Stimulated activated CD8-positive, alpha-beta memory T cell treated with anti-CD3 and anti-CD28 coated beads, Interleukin-4, amount 100 ng/mL, for 1 hour (primary cell): ENCODE measurements at places on chromosomes 5 and 9.

DNA sequence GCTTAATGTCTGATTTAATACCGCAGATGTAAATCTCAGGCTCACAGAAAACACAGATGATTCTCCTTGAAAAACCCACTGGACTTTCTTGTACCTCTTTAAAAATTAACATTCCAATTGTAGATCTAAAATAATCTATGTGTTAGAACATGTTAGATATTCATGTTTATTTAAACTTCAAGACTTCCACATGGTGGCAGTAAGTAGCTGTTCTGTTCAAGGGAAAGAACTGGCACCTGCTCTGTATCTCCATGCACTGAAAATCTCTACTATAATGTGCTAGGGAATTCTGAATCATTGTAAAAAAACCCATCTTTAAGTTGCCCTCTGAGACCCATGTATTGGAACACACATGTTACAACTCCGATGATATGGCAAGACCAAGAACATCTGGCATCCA lies 366.9 kb downstream of the DMRTA1 start:
- no peak for DNase-seq

GRCh38 chr9:87593359-87593980 lies 95.8 kb downstream of the DAPK1 start:
- no peak for DNase-seq

DNA sequence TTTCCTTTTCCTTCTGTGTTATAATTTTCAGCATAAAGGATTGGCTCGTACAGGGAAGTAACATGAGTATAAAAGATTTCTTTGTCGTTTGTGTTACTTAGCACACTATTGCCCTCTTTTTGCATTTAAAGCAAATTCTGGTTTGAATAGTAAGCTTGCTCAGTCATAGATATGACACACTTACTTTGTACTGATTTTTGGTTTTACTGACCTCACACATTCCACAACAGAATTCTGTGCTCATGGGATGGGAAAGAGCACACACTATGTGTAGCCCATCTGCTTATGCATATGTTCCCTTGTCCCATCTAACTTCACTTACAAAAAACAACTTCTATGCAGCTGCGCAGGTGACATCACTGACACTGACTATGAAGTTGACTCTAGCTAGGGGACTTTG lies 111.9 kb upstream of the MTAP start:
- DNase-seq, result no peak

DNA sequence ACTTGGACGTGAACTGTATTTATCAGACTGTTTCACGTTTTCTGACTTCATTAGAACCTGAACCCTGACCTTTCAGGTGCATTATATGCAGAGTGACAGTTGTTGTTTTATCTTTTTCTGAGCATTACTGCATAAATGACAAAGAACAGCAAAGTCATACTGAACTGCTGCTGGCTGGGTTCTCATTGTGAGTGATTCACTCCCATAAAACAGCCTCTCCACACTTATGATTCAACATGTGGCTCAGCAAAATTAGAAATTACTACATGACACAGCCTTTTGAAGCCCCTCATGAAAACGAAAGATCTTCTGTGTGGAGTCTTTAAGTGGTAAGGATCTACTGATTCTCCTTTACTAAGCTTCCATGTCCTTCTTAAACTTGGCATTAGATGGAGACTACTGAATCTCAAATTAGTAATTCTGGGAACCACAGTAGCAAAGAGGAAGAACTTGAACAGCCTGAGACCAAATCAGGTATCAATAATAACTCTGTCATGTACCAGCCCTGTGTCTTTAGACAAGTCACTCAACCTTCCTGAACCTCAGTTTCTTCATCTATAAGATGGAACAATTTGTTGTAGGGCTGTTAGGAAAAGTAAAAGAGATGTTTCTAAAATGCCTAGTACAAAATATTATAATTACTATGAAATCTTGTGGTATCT lies 172.3 kb upstream of the GNA14 start:
- DNase-seq, result no peak

DNA sequence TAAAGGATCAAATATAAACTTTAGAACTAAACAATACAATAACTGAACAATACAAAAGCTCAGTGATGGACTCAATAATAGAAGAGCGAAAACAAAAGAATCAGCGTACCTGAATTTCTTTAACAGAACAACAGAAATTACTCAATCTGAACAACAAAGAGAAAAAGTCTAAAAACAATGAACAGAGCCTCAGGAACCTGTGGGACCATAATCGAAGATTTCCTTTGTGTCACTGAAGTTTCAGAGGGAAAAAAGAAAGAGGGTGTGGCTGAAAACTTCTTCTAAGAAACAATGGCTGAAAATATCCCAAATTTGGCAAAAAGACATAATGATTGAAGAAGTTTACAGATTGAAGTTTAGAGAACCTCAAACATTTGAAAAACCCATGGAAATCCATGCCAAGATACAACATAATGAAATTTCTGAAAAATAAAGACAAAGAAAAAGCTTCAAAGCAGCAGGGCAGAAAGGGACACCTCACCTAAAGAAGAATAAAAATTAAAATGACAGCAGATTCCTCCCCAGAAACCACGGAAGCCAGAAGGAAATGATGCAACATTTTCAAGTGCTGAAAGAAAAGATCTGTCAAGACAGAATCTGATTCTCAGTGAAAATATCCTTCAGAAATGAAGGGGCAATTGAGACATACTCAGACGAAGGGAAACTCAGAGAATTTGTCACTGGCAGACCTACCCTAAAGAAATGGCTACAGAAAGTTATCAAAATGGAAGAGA lies 288.8 kb downstream of the ARL15 start:
- no peak for DNase-seq

DNA sequence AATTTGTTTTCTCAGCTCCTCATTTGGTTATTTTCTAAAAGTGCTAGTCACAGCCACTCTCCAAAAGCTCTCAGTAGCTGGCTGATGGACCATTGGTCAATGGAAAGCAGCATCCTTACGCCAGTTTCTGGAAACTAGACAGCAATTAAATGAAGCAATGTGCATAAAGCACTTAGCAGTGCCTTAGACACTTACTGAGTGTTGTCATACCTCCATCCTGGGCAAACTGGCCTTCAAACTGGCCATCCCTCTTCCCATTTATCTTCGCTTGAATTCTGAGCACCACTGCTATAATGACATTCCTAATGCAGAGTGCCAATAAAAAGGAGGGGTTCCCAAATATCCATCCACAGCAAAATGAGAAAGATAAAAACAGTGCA lies 209.2 kb downstream of the ENC1 start:
- DNase-seq, result no peak

- DNase-seq, result peak; percentile 16
Measured at GRCh38 chr5:54944364-54944763, 41.0 kb downstream of the ESM1 start.

- DNase-seq, result no peak
Measured at GRCh38 chr9:37926737-37927118, 22.8 kb upstream of the SLC25A51 start.

DNA sequence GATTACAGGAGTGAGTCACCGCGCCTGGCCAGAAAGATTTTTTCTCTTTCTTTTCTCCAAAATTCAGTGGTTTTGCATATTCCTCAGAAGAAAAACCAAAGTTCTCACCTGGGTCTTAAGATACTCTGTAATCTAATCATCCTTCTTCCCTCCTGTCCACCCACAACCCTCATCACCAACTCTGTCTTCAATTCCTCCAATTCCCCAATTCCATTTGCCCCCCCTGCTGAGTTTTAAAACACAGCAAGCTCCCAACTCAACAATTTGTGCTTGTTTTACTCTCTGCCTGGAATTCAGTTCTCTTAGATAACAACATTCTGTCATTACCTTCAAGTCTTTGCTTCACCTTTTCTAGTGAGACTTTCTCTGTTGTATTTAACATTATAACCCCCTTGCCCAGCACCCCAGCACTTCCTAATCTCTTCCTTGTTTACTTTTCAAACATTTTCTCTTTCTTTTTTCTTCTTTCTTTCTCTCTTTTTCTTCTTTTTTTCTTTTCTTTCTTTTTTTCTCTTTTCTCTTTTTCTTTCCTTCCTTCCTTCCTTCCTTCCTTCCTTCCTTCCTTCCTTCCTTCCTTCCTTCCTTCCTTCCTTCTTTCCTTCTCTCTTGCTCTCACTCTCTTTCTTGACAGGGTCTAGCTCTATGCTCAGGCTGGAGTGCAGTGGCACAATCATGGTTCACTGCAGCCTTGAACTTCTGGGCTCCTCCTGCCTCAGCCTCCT lies 7.8 kb downstream of the TEX48 start:
- DNase-seq, result no peak

DNA sequence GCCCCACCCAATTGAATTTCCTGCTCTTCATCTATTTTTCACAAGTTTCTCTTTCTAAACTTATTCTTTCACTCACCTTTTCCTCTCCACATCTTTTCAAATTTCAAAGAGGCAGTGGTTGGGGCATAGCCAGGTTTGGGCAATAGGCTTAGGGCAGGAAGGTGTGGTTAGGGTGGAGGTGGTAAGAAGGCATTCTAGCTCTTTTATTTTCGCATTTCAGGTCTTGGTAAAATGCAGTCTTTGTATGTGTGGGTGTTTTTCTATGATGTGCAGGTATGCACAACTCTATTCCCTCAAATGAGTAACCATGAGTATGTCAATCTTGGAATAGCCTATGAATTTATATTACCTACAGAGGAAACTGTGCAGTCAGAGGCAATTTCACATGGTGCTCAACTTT lies 129.8 kb upstream of the IFNE start:
- DNase-seq, result no peak

DNA sequence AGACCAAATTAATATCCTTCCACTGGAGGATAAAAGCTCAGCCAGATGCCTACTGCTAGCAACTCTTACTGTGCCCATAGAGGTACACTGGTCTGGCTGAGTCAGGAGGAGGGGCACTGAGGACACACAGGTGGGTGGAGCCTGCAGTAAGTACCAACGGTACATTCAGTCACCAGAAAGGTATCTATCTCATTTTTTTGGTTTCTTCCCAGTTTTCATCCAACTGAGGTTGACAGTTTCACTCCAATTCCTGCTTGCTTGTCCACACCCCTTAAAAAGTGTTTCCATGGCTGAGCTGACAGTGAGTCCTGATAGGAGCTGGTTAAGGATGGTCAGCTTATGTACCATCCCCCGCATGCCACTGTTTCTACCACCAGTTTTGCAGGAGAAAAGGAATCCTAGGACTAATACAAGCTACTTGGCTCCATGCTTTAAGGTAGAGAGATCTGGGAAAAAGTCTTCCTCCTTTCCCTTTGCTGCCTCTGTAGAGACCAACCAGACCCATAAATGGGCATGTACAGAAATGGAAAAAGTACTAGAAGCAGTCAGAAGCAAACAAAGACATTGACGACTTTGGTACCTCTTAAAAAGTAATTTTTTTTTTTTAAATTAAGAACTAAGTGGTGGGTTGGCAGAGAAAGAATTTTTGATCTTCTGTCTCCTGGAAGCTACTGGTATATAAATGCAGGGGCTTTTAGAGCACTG lies 3.2 kb downstream of the ELL2 start:
- no peak for DNase-seq

DNA sequence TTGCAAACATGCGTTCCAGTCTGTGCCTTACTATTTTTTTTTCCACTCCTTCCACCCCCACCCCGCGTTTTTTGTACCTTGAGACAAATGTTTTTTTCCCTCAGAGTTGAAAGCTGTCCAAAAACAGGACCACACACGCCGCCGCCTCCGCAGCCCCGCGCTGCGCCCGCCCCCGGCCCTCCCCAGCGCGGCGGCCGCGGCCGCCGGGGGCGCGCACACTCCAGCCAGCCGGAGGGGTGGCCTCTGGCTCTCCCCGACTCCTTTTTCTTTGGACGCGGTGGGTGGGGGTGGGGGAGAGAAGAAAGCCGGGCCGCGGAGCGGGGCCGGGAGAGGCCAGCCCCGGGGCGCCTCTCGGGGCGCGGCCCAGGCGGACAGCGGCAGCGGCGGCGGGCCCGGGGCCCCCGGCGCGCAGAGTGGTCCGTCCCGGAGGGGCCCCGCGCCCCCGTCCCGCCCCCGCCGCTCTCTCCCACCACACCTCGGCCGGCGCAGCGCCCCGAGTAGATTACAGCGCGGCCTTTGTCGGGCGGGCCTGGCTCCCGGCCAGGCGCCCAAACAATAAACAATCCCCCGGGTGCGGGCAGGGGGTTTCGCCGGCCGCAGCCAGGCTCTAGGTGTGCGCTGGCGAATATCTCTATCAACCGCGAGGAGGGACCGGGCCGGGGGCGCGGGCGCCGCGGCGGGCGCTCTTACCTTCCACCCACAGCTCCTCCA lies 10.9 kb downstream of the PTCH1 start:
- peak; percentile 20 for DNase-seq

DNA sequence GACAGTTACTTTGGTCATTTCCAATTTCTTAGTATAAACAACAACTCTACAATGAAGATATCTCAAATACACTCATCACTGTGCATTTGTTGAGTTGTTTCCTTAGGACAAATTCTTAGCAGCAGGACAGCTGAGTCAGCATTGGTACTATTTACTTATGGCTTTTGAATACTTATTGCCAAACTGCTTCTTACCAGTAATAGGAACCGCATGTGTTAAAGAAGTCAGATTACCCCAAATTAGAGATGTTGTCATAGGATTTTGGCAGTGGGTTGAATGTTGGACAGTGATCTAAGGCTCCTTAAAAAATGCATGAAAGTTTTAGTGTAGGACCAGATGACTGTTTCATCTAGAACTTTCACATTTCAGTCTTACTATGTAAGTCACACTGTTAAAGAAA lies 280.1 kb upstream of the DMRT1 start:
- no peak for DNase-seq

GRCh38 chr9:33044677-33045282 lies 19.7 kb downstream of the DNAJA1 start:
- no peak for DNase-seq

- DNase-seq, result no peak
Measured at GRCh38 chr9:105850852-105851500, 156.6 kb downstream of the TMEM38B start.
